Tibial artery (tissue), 4 donors: ENCODE measurements at places on chromosomes 2 and 18.
A peak's percentile ranks its signal among the peaks of the same experiment; 100 is the strongest.

- H3K36me3 ChIP-seq, result no peaks in the 10 kb centered on the region
- DNase-seq, result no peak
- peak overlapping the region; percentile 2 for H3K27ac ChIP-seq
- H3K4me1 ChIP-seq, result no peaks in the 10 kb centered on the region
Measured at GRCh38 chr18:22337306-22337705, 80.4 kb downstream of the CTAGE1 start.

- H3K27me3 ChIP-seq, result no peaks in the 10 kb centered on the region
- no peaks in the 10 kb centered on the region for H3K36me3 ChIP-seq
- peaks cover 62% of the 10 kb centered on the region for H3K4me1 ChIP-seq
- H3K4me3 ChIP-seq, result no peak overlapping the region
- peak; percentile 97 for DNase-seq
Measured at GRCh38 chr2:28621172-28622100, 125.6 kb downstream of the PLB1 start.

DNA sequence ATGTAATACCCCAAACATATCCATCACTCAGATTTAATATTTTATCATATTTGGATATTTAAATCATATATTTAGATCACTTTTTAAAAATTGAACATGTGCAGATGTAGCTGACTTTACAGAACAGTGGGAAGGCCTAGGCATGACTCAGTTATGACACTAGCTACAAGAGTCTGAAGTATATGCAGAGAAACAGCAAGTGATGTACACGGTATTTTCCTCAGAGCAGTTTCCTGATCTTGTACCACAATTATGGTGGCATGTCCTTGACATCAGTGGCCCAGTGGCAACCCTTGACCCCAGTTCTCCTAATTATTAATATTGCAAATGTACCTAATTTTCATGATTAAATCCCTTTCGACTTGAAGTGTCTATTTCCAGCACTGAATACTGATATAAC is 28.2 kb downstream of the CDKL4 start:
- H3K4me1 ChIP-seq, result no peaks in the 10 kb centered on the region
- no peak overlapping the region for H3K27ac ChIP-seq
- no peak overlapping the region for H3K4me3 ChIP-seq
- no peaks in the 10 kb centered on the region for H3K36me3 ChIP-seq

GRCh38 chr2:104521247-104521646 is 332.7 kb upstream of the POU3F3 start:
- H3K27me3 ChIP-seq, result no peaks in the 10 kb centered on the region
- no peaks in the 10 kb centered on the region for H3K4me1 ChIP-seq
- no peaks in the 10 kb centered on the region for H3K36me3 ChIP-seq
- DNase-seq, result no peak

DNA sequence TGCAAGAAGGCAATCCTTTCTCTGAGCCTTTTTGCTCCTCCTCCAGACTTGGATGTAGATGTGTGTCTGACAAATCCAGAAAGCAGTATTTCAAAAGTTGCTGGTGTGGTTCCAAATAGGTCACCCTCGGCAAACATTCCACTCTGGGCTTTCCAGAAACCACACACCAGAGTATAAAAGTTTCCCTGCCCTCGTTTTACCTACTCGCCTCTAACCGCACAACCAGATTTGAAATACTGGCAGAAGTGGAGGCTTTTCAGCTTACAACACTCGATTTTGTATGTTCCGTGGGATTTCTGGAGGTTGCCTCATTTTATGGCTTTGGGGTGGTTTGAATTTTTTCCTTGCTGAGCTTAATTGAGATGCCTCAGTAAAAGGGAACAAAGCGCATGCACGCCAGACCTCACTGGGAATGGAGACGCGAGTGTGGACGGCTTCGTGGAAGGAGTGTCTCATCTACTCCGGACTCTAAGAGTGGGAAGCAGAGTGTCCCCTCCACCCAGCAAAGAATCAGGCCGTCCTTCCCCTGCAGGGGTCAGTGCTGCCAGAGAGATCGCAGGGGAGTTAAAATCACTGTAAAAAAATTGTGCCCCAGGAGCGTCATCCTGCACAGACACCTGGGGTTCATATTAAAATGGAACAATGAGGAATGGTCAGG is 44.0 kb upstream of the RPL31 start:
- peaks cover 18% of the 10 kb centered on the region for H3K4me1 ChIP-seq
- no peaks in the 10 kb centered on the region for H3K36me3 ChIP-seq
- DNase-seq, result peak; percentile 81
- no peaks in the 10 kb centered on the region for H3K27me3 ChIP-seq
- peak overlapping the region; percentile 32 for H3K27ac ChIP-seq

- H3K27me3 ChIP-seq, result no peaks in the 10 kb centered on the region
- no peak overlapping the region for H3K27ac ChIP-seq
- H3K4me1 ChIP-seq, result no peaks in the 10 kb centered on the region
- H3K36me3 ChIP-seq, result no peaks in the 10 kb centered on the region
- DNase-seq, result no peak
Measured at GRCh38 chr2:187003038-187003554, 154.1 kb upstream of the ZSWIM2 start.

- peak overlapping the region; percentile 40 for H3K27ac ChIP-seq
- DNase-seq, result no peak
- no peaks in the 10 kb centered on the region for H3K27me3 ChIP-seq
- peaks cover 97% of the 10 kb centered on the region for H3K36me3 ChIP-seq
- H3K4me3 ChIP-seq, result no peak overlapping the region
Measured at GRCh38 chr2:190980630-190981209, 33.3 kb downstream of the STAT1 start.

DNA sequence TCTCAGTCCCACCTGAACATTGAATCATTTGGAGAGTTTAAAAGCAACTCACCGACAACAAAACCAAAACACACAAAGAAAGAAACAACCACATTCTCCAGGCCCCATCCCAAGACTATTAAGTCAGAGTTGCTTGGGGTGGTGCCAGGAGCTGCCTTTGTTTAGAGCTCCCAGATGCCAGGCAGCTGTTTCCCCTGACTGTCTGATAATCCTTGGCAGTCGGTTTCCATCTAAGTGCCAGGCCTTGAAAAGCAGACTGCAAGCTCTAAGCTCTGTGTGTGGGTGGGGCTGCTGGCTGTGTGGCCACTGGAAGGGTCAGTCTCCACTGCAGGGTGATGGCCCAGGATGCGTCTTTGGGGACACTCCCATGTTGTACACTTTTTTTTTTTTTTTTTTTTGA is 255.3 kb upstream of the AGAP1 start:
- no peaks in the 10 kb centered on the region for H3K4me1 ChIP-seq
- no peak overlapping the region for H3K27ac ChIP-seq
- H3K4me3 ChIP-seq, result no peak overlapping the region

- peak within 1 kb of the TSS; percentile 67 for H3K4me3 ChIP-seq
- H3K27ac ChIP-seq, result peak within 1 kb of the TSS; percentile 60
- no peaks in the 10 kb centered on the region for H3K27me3 ChIP-seq
- peaks cover 21% of the 10 kb centered on the region for H3K4me1 ChIP-seq
- DNase-seq, result peak; percentile 53
- no peaks in the 10 kb centered on the region for H3K36me3 ChIP-seq
Measured at GRCh38 chr2:37344453-37345361, at the start of gene QPCT. QPCT (plus strand) TSS chr2:37344630; CDS start chr2:37344732, 102 bp downstream.

DNA sequence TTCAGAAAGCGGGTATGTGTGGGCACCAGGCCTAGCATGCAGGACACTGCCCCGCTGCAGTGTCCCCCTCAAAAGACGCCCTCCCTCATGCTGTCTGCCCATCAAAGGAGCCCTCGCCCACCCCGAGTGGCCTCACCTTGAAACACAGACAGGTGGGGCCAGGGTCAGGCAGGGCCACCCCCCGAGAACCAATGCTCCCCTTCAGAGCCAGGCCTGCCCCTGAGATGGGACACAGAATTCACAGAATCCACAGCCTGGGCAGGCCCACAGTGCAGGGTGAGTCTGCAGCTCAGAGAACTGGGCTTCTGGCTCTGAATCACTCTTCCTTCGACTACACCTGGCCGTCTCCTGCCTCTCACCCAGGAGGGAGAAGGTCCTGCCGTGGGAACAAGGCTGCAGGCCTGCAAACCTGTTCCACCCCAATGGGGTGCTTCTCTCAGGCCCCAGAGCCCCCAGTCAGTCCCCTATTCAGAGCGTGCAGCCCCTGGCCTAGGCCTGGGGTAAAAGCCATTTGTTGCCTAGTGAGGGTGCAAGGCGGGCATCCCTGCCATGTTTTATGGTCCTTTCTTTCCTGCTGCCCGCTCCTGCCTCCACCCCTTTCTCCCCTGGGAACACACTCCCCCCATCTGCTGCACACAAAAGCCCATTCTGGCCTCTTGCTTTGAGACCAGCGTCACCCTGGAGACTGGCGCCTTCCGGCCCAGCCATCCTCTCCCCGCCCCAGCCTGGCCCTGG is 11.3 kb upstream of the ARHGEF4 start:
- no peak overlapping the region for H3K27ac ChIP-seq
- peaks cover 8% of the 10 kb centered on the region for H3K4me1 ChIP-seq
- no peaks in the 10 kb centered on the region for H3K36me3 ChIP-seq
- H3K27me3 ChIP-seq, result no peaks in the 10 kb centered on the region
- H3K4me3 ChIP-seq, result no peak overlapping the region

- DNase-seq, result peak; percentile 51
- H3K36me3 ChIP-seq, result no peaks in the 10 kb centered on the region
- no peaks in the 10 kb centered on the region for H3K27me3 ChIP-seq
- no peak overlapping the region for H3K4me3 ChIP-seq
- H3K4me1 ChIP-seq, result peaks cover 69% of the 10 kb centered on the region
- H3K27ac ChIP-seq, result peak overlapping the region; percentile 91
Measured at GRCh38 chr2:20595439-20596192, 55.3 kb downstream of the HS1BP3 start.

- H3K36me3 ChIP-seq, result no peaks in the 10 kb centered on the region
- H3K27ac ChIP-seq, result no peak overlapping the region
- no peak overlapping the region for H3K4me3 ChIP-seq
Measured at GRCh38 chr18:27921904-27922751, 254.8 kb downstream of the CDH2 start.

- peaks cover 14% of the 10 kb centered on the region for H3K27me3 ChIP-seq
- H3K4me1 ChIP-seq, result no peaks in the 10 kb centered on the region
- no peak for DNase-seq
Measured at GRCh38 chr2:205685314-205686055, 3.2 kb downstream of the NRP2 start.

GRCh38 chr2:160931531-160931930 is 228.7 kb upstream of the TANK start:
- no peak overlapping the region for H3K27ac ChIP-seq
- H3K4me3 ChIP-seq, result no peak overlapping the region
- H3K27me3 ChIP-seq, result no peaks in the 10 kb centered on the region
- H3K4me1 ChIP-seq, result no peaks in the 10 kb centered on the region

DNA sequence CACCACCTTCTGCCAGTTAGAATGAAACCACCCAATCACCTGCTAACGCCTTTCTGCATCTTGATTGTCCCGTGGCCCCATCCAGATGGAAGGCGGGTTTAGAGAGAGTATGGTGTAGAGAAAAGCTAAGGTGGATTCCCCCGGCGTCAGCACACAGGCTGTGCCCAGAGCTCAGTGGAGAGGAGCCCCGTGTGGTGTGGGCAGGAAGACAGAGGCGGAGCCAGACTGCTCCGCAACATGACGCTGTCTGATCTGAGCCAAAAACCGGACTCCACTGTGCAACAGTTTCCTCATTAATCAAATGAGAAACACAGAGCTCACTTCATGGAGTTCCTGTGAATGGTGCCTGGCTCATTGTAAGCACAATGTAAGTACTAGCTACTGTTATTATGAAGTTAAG is 448.1 kb upstream of the SMIM21 start:
- no peaks in the 10 kb centered on the region for H3K36me3 ChIP-seq
- no peak overlapping the region for H3K27ac ChIP-seq
- H3K4me1 ChIP-seq, result no peaks in the 10 kb centered on the region
- no peak for DNase-seq

DNA sequence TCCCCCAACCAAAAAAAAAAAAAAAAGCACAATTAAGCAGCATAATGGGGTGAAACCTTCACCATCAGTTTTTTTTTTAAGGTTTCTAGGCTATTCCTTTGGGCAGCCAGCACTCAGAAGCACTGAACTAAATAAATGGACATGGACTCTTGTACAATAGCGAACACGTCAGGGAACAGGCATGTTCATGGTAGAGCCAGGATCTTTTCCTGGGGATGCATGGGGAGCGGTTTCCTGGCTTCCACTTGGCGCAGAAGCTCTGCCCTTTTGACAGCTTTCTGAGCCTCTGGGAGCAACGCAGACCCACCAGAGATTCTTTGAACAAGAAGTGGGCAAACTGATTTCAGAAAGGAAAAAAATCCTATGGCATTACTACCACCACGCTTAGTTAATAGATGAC is 35.0 kb downstream of the ALPK2 start:
- no peaks in the 10 kb centered on the region for H3K36me3 ChIP-seq
- no peaks in the 10 kb centered on the region for H3K4me1 ChIP-seq
- no peak overlapping the region for H3K27ac ChIP-seq
- H3K4me3 ChIP-seq, result no peak overlapping the region
- DNase-seq, result no peak
- H3K27me3 ChIP-seq, result no peaks in the 10 kb centered on the region

- H3K36me3 ChIP-seq, result no peaks in the 10 kb centered on the region
- no peak for DNase-seq
- peak overlapping the region; percentile 69 for H3K27ac ChIP-seq
- H3K4me3 ChIP-seq, result peak overlapping the region; percentile 11
Measured at GRCh38 chr2:71852141-71852711, 295.4 kb downstream of the CYP26B1 start.

DNA sequence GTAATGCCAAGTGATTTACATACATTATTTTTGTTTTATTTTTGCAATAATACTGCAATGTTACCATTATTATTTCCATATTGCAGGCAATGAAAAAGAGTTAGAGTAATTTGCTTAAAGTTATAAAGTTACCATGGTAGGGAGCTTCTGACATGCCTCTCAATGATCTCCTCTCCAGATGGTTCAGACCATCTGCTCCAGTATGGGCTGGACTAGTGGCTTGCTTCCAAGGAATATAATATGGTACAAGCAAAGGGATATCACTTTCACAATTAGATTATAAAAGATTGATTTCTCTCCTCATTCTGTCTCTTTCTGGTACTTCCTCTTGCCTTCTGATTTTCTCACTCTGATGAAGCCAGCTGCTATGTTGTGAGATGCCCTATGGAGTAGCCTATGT is 245.4 kb downstream of the INSIG2 start:
- H3K4me1 ChIP-seq, result no peaks in the 10 kb centered on the region
- no peak overlapping the region for H3K27ac ChIP-seq
- no peaks in the 10 kb centered on the region for H3K27me3 ChIP-seq
- no peak overlapping the region for H3K4me3 ChIP-seq

GRCh38 chr2:143334837-143335236 is 205.6 kb downstream of the ARHGAP15 start:
- H3K4me3 ChIP-seq, result no peak overlapping the region
- no peaks in the 10 kb centered on the region for H3K36me3 ChIP-seq
- no peak overlapping the region for H3K27ac ChIP-seq
- H3K4me1 ChIP-seq, result no peaks in the 10 kb centered on the region
- H3K27me3 ChIP-seq, result no peaks in the 10 kb centered on the region
